Activated CD4-positive, alpha-beta T cell treated with anti-CD3 and anti-CD28 coated beads for 36 hours (primary cell): ENCODE measurements at places on chromosomes 2 and 18.

- H3K4me1 ChIP-seq, result peaks cover 22% of the 10 kb centered on the region
- no peaks in the 10 kb centered on the region for H3K36me3 ChIP-seq
- no peak overlapping the region for H3K27ac ChIP-seq
- DNase-seq, result no peak
- no peaks in the 10 kb centered on the region for H3K27me3 ChIP-seq
These were observed 84.7 kb downstream of the TGFA start for GRCh38 chr2:70468878-70469277.

- H3K4me3 ChIP-seq, result no peak overlapping the region
- H3K27ac ChIP-seq, result no peak overlapping the region
- H3K27me3 ChIP-seq, result peaks cover 46% of the 10 kb centered on the region
- DNase-seq, result peak; percentile 10
These were observed 4.6 kb downstream of the TMEM163 start for GRCh38 chr2:134714228-134714627.

DNA sequence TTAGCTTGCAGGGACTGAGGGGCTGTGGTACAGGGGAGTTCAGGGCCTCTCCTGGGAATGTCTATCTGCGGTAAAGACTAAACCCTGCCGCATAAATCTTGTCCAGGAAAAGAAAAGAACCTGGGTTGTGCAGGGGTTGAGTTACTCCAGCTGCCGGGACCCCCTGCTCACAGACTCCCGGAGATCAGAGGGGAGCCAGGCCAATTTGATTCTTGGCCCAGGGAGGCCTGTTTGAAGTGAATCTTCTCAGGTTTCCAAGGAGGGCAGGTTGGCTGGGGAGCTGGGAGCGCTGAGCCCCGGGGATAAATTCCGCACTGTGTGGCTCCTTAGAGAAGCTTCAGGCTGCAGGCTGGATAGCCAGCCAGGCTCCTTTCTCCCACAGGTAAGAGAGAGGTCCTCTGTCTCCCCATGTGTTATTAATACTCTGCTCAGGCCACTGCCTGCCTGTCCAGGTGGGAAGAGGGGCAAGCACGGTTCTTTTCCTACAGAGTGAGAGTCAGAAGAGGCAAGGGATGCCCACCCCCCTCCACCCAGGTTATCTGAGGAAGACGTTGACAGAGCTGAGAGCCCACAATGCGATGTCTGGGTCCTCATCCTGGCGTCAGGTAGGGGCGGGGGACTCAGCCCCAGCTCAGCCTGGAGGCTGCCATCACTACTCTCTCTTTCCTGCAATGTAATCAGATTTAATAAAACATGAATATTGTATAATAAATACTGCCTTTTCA is 82.7 kb downstream of the LONRF2 start:
- no peaks in the 10 kb centered on the region for H3K36me3 ChIP-seq
- no peak overlapping the region for H3K4me3 ChIP-seq
- H3K4me1 ChIP-seq, result peaks cover 14% of the 10 kb centered on the region
- H3K27ac ChIP-seq, result no peak overlapping the region
- H3K27me3 ChIP-seq, result no peaks in the 10 kb centered on the region

DNA sequence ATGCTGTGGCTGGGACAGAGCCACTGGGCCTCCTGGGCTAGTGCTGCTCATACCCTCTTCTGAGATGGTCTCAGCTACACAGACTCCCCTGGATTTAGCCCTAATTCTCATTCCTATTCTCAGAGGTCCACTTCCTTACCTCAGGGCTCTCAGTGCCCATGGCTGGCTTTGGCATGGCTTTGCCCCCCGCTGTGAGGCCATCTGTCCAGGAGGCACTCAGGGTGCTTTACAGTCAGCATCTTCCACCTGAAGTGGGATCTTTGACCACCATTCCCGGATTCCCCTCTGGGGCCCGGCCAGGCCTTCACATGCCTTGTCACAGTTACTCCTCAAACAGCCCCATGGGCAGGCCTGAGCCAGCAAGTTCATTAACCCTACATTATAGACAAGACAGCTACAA is 161.8 kb downstream of the CELF4 start:
- DNase-seq, result no peak
- H3K4me3 ChIP-seq, result no peak overlapping the region
- no peaks in the 10 kb centered on the region for H3K27me3 ChIP-seq
- no peak overlapping the region for H3K27ac ChIP-seq

DNA sequence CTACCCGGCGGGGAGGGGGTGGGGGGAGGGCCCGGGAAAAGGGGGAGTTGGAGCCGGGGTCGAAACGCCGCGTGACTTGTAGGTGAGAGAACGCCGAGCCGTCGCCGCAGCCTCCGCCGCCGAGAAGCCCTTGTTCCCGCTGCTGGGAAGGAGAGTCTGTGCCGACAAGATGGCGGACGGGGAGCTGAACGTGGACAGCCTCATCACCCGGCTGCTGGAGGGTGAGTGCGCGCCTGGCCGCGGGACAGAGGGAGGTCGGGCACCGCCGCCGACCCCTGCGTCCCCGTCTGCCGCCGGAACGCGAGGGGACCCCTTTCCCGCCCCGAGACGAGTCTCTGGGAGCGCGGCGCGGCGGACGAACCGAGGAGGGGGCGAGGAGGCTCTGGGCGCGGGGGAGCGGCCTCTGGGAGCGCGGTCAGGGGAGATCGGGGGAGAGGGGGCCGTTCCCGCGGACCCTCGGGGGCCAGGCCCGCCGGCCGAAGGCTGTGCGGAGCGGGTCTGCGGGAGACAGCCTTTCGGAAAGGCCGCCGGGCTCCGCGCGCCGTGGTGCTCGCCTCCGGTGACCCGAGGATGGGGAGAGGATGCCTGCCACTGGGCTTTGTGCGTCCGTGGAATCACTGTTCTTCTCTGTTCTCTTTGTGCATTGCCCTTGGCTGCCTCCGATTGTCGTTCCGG is 463 bp downstream of the PPP1CB start:
- peak overlapping the region; percentile 90 for H3K4me3 ChIP-seq
- H3K36me3 ChIP-seq, result peaks cover 23% of the 10 kb centered on the region
- peaks cover 60% of the 10 kb centered on the region for H3K4me1 ChIP-seq
- no peaks in the 10 kb centered on the region for H3K27me3 ChIP-seq

DNA sequence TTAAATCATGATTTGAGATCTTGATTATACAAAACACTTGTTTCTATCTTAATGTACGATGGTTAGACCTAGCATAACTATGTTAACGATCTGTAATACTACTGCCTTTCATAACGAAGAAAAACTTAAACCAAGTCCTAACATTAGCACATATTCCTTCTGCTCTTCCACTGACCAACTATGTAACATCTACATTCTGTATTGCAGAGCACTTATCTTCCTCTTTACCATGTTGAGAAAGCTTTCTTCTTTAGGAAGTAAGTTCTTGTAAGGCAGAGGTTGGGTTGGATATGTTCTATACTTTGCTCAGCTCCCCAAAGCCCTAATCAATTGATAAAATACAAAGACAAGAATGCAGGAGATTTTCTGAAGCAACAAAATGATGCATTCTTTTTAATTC is 7.9 kb upstream of the ZNF407 start:
- H3K4me3 ChIP-seq, result no peak overlapping the region
- DNase-seq, result no peak
- peaks cover 22% of the 10 kb centered on the region for H3K4me1 ChIP-seq
- H3K36me3 ChIP-seq, result peaks cover 21% of the 10 kb centered on the region
- H3K27me3 ChIP-seq, result peaks cover 19% of the 10 kb centered on the region

GRCh38 chr2:201369775-201370174 is 12.6 kb upstream of the FLACC1 start:
- H3K36me3 ChIP-seq, result peaks cover 39% of the 10 kb centered on the region
- no peaks in the 10 kb centered on the region for H3K27me3 ChIP-seq
- no peak overlapping the region for H3K27ac ChIP-seq
- no peaks in the 10 kb centered on the region for H3K4me1 ChIP-seq

GRCh38 chr2:226483143-226483542 is 316.5 kb downstream of the IRS1 start:
- H3K27ac ChIP-seq, result no peak overlapping the region
- no peak overlapping the region for H3K4me3 ChIP-seq
- peaks cover under 1% of the 10 kb centered on the region for H3K4me1 ChIP-seq
- H3K27me3 ChIP-seq, result peaks cover 12% of the 10 kb centered on the region

- no peak for DNase-seq
- no peaks in the 10 kb centered on the region for H3K36me3 ChIP-seq
- H3K4me1 ChIP-seq, result peaks cover 26% of the 10 kb centered on the region
- no peak overlapping the region for H3K4me3 ChIP-seq
These were observed 111.6 kb upstream of the NPAS2 start for GRCh38 chr2:100708333-100708732.

GRCh38 chr2:134713176-134713575 is 5.6 kb downstream of the TMEM163 start:
- H3K27ac ChIP-seq, result no peak overlapping the region
- no peaks in the 10 kb centered on the region for H3K36me3 ChIP-seq
- no peak for DNase-seq
- H3K4me1 ChIP-seq, result peaks cover 27% of the 10 kb centered on the region
- H3K4me3 ChIP-seq, result no peak overlapping the region
- peaks cover 49% of the 10 kb centered on the region for H3K27me3 ChIP-seq

GRCh38 chr18:76553715-76554546 is 58.9 kb upstream of the ZNF516 start:
- no peaks in the 10 kb centered on the region for H3K4me1 ChIP-seq
- H3K27ac ChIP-seq, result no peak overlapping the region
- DNase-seq, result no peak
- no peaks in the 10 kb centered on the region for H3K36me3 ChIP-seq

DNA sequence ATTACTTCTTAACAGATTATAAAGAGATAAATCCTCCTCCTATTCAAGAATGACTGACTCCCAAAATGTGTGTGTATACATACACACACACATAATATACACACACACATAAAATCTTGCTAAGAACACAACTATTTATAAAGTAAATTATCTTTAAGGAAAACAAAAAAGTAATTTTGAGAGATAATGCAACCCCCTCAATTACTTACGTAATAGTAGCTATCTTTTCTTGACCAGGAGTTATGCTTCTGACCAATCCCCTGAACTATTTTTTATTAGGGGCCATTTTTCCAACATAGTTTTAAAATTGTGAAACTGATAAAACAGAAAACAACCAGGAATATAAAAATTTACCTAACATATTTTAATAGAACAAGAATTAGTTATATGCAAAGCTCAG is 113.0 kb upstream of the CHRNA1 start:
- H3K27me3 ChIP-seq, result no peaks in the 10 kb centered on the region
- no peak overlapping the region for H3K4me3 ChIP-seq
- H3K4me1 ChIP-seq, result no peaks in the 10 kb centered on the region
- no peaks in the 10 kb centered on the region for H3K36me3 ChIP-seq
- H3K27ac ChIP-seq, result no peak overlapping the region

DNA sequence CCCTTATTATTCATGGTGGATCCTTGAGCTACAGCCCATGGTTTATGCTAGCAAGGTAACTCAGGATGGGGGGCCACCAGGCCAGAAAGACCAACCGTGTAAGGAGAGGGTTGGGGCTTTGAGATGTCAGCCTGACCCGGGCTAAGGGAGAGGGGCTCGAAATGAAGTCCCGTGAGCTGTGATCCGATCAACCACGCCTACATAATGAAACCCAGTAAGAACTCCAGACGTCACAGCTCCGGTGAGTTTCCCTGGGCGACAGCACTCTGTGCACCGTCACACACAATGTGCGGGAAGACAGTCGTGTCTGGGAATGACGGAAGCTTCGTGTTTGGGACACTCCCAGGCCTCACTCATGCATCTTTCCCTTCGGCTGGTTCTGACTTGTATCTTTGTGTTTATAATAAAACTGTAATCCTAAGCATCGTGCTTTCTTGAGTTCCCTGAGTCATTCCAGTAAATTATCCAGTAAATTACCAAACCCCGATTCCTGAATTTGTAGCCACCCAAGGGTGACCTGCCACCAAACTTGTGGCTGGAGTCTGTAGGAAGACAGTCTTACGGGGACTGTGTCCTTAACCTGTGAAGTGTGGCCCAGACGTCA is 44.2 kb downstream of the CYP27C1 start:
- no peak overlapping the region for H3K27ac ChIP-seq
- no peaks in the 10 kb centered on the region for H3K4me1 ChIP-seq
- H3K27me3 ChIP-seq, result no peaks in the 10 kb centered on the region
- DNase-seq, result no peak
- H3K36me3 ChIP-seq, result no peaks in the 10 kb centered on the region

GRCh38 chr2:181038796-181039195 is 58.4 kb downstream of the UBE2E3 start:
- peaks cover 25% of the 10 kb centered on the region for H3K4me1 ChIP-seq
- no peak overlapping the region for H3K4me3 ChIP-seq
- H3K36me3 ChIP-seq, result no peaks in the 10 kb centered on the region
- H3K27me3 ChIP-seq, result no peaks in the 10 kb centered on the region
- H3K27ac ChIP-seq, result no peak overlapping the region

- no peaks in the 10 kb centered on the region for H3K27me3 ChIP-seq
- peaks cover 15% of the 10 kb centered on the region for H3K4me1 ChIP-seq
- peak overlapping the region; percentile 58 for H3K27ac ChIP-seq
These were observed 249.0 kb upstream of the ID2 start for GRCh38 chr2:8432706-8433336.

DNA sequence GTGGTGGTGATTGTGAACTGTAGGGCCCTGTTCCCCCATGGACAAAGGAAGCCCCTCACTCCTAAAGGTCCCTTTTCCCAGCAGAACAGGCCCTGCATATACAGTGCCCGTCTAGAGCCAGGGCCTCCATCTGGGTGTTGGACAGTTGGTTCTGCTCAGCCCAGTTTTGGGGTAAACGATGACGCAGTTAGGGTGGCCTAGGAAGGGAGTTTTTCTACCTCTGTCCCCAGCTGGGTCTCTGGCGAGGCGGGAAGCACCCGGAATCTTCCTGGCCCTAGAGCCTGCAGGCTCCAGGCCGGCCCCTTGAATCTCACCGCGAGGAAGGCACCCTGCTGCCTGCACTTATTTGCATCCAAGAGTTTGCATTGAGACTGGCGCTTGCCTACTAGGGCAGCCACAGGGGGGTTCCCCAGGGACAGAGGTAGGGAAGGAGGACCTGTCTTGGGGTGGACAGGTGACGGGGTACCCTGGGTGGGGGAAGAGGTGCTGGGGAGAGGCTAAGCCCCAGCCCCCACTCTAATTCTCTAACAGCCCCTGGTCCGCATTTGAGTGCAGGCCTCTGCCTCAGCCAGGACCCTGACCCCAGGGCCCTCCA is 529 bp upstream of the MTA3 start:
- peaks cover 30% of the 10 kb centered on the region for H3K4me1 ChIP-seq
- DNase-seq, result peak; percentile 42
- peak overlapping the region; percentile 73 for H3K27ac ChIP-seq
- H3K27me3 ChIP-seq, result no peaks in the 10 kb centered on the region
- peak overlapping the region; percentile 61 for H3K4me3 ChIP-seq

- no peak for DNase-seq
- no peaks in the 10 kb centered on the region for H3K4me1 ChIP-seq
- no peak overlapping the region for H3K4me3 ChIP-seq
- H3K36me3 ChIP-seq, result peaks cover 2% of the 10 kb centered on the region
- H3K27me3 ChIP-seq, result no peaks in the 10 kb centered on the region
These were observed 86.2 kb downstream of the RRM2 start for GRCh38 chr2:10208736-10209135.

DNA sequence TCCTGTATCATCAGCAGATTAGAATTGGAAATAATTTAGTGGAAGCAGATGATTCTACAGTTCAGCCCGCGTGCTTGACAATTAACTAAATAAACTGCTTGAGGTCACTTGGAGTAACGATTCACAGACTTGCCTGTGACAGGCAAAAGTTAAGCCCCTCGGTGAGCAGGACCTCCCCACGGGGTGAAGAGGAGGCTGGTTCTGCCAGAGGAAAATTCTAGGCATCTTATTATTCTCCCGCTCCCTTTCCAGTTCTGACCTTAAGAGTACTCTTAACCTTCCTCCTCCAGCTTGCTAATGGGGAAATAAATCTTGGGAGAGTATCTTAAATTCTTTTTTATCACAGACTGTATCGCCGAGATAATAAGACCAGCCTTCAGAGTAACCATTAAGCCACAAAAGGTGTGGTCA is 169.7 kb upstream of the SMAD2 start:
- H3K36me3 ChIP-seq, result no peaks in the 10 kb centered on the region
- peaks cover 14% of the 10 kb centered on the region for H3K27me3 ChIP-seq
- no peak overlapping the region for H3K4me3 ChIP-seq
- no peaks in the 10 kb centered on the region for H3K4me1 ChIP-seq
- no peak overlapping the region for H3K27ac ChIP-seq
